ENCODE measurements at places on chromosomes 16 and 17. TPM values are rescaled to one million over a fixed set of nuclear protein-coding genes. Genes with fewer than 3 reads are reported as not detected.

SSH2 gene
- polyA plus RNA-seq, result 11.3 TPM

NACA2 gene
- not detected for polyA plus RNA-seq

TPSB2 gene
- not detected for polyA plus RNA-seq

RASD1 gene
- 1.1 TPM for polyA plus RNA-seq

PPP1R27 gene
- polyA plus RNA-seq, result 0.12 TPM

TNFSF12 gene
- polyA plus RNA-seq, result 0.39 TPM

SULT1A2 gene
- 0.10 TPM for polyA plus RNA-seq

FZD2 gene
- polyA plus RNA-seq, result 4.6 TPM

PRSS22 gene
- 3.7 TPM for polyA plus RNA-seq

LHX1 gene
- polyA plus RNA-seq, result 1.5 TPM

SPNS2 gene
- 0.04 TPM for polyA plus RNA-seq

NETO2 gene
- polyA plus RNA-seq, result 74.4 TPM

MEOX1 gene
- polyA plus RNA-seq, result 0.10 TPM

C16orf74 gene
- polyA plus RNA-seq, result 35.3 TPM

SLC12A3 gene
- polyA plus RNA-seq, result 0.01 TPM

KRTAP1-1 gene
- polyA plus RNA-seq, result not detected

MT1H gene
- polyA plus RNA-seq, result 4.0 TPM

HLF gene
- polyA plus RNA-seq, result 0.21 TPM

DHRS7C gene
- polyA plus RNA-seq, result not detected

TMEM235 gene
- not detected for polyA plus RNA-seq

TEX14 gene
- polyA plus RNA-seq, result 0.16 TPM

KCNH4 gene
- not detected for polyA plus RNA-seq

KCNJ12 gene
- polyA plus RNA-seq, result 0.04 TPM

CLEC19A gene
- polyA plus RNA-seq, result not detected

CES3 gene
- 0.63 TPM for polyA plus RNA-seq

GPR142 gene
- not detected for polyA plus RNA-seq

TEKT1 gene
- polyA plus RNA-seq, result not detected

RAC3 gene
- polyA plus RNA-seq, result 23.0 TPM

MYH3 gene
- 0.67 TPM for polyA plus RNA-seq

TEKT5 gene
- 0.23 TPM for polyA plus RNA-seq

CPHXL2 gene
- not detected for polyA plus RNA-seq

CDRT15 gene
- not detected for polyA plus RNA-seq

HSD17B1 gene
- 14.7 TPM for polyA plus RNA-seq

FOXC2 gene
- polyA plus RNA-seq, result not detected

CDRT15L2 gene
- not detected for polyA plus RNA-seq

RNF166 gene
- 3.4 TPM for polyA plus RNA-seq

STH gene
- polyA plus RNA-seq, result not detected

SPATA32 gene
- polyA plus RNA-seq, result not detected

NPIPA1 gene
- 46.0 TPM for polyA plus RNA-seq

SSTR5 gene
- polyA plus RNA-seq, result not detected

GTF3C1 gene
- 33.5 TPM for polyA plus RNA-seq

UMOD gene
- polyA plus RNA-seq, result not detected

SYCE1L gene
- 0.24 TPM for polyA plus RNA-seq

CD68 gene
- 14.0 TPM for polyA plus RNA-seq

KRTAP3-1 gene
- polyA plus RNA-seq, result not detected

C17orf50 gene
- polyA plus RNA-seq, result not detected

ALKBH5 gene
- polyA plus RNA-seq, result 41.5 TPM

LGALS9 gene
- 0.58 TPM for polyA plus RNA-seq

KIF2B gene
- polyA plus RNA-seq, result not detected

NOMO2 gene
- 118 TPM for polyA plus RNA-seq

RRAD gene
- 12.8 TPM for polyA plus RNA-seq

CIITA gene
- polyA plus RNA-seq, result 0.05 TPM

ANKRD40CL gene
- not detected for polyA plus RNA-seq

DNAH17 gene
- 0.46 TPM for polyA plus RNA-seq

OR3A3 gene
- not detected for polyA plus RNA-seq

C16orf92 gene
- polyA plus RNA-seq, result not detected

All from keratinocyte (primary cell).